ENCODE measurements at places on chromosomes 7 and 10.

GRCh38 chr10:61797304-61798153, 104.0 kb upstream of the ARID5B start:
- no peak for DNase-seq

DNA sequence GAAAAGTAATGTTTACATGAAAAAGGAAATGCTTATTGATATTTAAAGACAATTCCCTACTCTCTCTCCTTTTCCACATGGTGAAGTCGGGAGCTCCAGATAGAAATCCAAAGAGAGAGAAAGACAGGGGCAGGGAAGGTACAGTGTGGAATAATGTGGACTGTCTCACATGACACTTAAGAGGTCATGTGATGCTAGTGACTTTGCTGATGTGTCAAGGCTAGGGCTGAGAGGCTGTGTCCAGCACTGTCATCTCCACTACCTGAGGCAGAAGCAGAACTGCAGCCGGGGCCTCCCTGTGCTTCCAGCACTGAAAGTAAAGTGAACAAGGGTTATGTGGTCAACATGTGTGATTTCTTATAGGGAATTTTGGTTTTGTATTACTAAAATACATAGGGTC, 26.0 kb downstream of the NRG3 start:
- no peak for DNase-seq

DNA sequence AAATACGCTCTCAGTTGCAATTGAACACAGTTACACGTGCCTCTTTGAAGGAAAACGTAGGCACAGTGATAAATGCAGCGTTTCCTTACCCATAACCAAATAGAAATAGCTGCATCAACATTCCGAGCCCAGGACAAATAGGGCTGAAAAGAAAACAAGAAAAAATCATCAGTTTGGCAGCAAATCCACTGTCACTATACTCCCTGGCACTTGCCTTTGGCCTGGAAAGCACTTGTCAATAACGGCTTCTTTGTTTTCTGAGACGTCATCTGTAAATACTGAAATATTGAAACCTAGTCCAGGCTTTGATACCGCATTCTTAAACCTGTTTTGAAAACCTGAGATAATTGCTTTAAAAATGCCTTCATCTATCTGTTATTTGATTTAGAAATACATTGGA, 167.2 kb upstream of the AKR1E2 start:
- peak; percentile 7 for DNase-seq

DNA sequence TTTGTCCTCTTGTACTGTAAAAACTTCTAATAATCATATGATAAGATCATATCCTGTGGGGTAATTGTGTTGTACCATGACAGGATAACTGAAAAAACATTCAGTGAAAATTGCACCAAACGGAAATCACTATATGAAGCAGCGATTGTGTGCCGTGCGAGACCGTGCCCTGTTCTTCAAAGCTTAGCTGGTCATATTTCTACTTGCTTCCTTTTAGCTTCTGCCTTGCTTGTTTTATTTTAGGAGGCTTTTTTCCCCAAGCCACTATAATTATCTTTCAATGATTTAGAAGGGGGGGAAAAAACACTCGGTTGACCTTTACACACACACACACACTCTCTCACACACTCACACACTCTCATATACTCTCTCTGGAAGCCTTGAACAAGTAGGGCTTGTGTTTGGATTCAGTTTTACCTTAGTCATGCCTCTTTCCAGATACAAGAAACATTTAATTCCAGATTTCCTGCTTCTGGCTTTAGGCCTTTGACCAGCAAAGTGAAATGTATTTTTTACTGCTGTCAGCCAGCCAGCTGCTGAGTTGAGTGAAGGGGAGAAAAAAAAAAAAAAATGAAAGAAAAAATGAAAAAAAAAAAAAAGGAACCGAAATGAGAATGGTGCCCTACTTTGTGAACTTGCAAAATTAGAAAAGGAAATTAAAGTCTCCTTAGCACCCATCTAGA, 181.4 kb downstream of the ARID5B start:
- peak; percentile 18 for DNase-seq

DNA sequence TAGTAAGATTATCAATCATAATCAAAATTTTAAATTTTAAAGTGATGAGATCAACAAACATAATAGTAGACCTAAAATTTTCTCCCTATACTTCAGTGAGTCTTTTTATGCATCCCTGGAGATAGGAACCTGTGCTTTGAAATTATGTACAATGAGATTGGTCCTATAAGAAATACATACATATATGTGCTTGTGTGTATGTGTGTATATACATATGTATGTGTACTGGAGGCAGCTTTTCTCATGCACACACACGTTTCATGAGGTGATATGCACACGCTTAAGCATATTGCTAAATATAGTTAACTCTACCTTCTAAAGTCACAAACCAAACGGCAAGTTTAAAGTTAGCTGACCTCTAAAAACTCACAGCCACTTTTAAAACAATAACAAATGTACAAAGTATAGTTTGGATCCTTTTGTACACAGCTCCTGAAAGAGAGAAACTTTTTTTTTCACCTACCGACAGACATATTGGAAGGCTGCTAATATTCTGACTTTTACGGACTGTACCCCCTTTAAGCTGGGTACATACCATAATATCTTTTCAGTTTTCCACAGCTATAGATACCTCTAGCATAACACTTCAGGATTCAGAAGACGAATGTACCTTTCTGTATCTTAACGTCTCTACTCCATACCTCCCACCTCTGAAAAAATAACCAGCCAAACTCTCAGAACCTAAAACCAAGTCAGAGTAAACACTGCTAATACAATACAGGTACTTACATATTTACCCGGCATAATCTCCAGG, 3.3 kb downstream of the ITGB1 start:
- no peak for DNase-seq

- no peak for DNase-seq
These were observed 115.6 kb downstream of the FANK1 start for GRCh38 chr10:126011995-126012394.

GRCh38 chr7:33979807-33980355, 74.5 kb downstream of the BMPER start:
- DNase-seq: no peak

GRCh38 chr10:102382871-102383270, 12.6 kb upstream of the NFKB2 start:
- no peak for DNase-seq

- DNase-seq: no peak
These were observed 1.3 kb upstream of the TAS2R38 start for GRCh38 chr7:141974831-141975230.

DNA sequence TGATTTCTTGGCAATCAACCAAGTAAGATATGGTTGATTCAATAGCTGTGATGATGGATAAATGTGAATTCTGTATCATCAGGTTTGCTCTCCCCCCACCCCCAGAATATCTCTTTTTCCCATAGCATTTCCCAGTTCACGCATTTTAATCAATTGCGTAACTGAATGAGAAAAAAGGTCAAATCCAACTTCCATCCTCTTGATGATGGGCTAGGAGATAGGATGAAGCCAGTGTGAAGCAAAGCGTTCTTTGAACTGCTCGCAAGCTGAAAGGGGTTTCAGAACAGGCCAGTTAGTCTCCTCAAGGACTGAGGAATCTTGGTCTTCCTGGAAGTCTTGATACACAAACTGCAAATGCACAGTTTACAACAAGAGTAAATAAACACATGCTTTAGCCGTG, 94.5 kb upstream of the ARMC3 start:
- no peak for DNase-seq

GRCh38 chr10:70656489-70656888, 15.8 kb upstream of the ADAMTS14 start:
- no peak for DNase-seq

- DNase-seq: no peak
These were observed 629.7 kb upstream of the GALNT17 start for GRCh38 chr7:70502117-70502863.

DNA sequence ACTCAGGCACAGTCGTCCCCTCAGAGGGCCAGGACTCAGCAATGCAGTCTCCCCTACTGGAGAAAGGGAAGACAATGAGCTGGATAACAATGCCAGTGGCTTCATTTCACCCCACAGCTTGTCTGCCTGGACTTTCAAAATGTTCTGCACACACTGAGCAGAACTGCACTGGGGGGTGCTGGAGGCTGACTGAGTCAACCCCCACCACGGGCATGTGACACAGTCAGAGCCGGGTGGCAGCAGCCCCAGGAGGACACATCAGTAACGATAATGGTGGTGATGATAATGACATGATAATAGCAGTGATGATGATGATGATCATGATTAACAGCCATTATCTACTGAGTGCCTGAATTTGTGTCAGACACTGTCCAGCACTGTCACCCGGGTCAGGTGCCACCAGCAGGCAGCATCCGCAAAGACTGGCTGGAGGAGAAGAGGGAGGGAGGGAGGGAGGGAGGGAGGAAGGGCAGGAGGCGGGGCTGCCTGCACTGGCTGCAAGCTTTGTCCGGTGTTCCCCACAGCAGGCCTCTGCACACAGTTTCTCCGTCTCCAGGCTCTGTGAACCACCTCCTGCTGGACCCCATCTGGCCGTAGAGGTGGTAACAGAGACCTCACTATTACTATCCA, 67.4 kb downstream of the PLXNA4 start:
- peak; percentile 18 for DNase-seq

GRCh38 chr7:64516451-64516850, 46.4 kb downstream of the ZNF680 start:
- DNase-seq: no peak

GRCh38 chr7:2608921-2609411, 22.8 kb upstream of the TTYH3 start:
- no peak for DNase-seq

- DNase-seq: peak; percentile 20
These were observed 27.1 kb upstream of the SAR1A start for GRCh38 chr10:70197235-70197945.

GRCh38 chr10:69086001-69086509, 1.8 kb upstream of the SRGN start:
- DNase-seq: no peak

DNA sequence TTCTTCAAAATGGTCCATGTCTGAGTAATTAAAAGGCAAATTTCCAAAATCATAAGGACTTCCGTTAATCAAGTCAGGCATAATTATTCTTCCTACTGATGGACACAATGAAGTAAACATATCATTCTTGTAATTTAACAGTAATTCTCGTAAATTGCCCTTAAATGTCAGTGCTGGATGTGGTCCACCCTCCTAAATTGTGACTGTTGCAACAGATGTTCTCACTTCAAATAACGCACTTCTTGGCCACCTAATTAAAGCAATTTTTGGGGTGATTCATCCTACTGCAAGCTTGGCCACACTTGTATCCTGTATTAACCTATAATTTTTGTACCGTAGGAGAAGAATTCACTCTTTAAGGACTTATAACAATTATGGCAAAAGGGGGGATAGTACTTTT, 1.9 kb downstream of the COL1A2 start:
- DNase-seq: no peak

DNA sequence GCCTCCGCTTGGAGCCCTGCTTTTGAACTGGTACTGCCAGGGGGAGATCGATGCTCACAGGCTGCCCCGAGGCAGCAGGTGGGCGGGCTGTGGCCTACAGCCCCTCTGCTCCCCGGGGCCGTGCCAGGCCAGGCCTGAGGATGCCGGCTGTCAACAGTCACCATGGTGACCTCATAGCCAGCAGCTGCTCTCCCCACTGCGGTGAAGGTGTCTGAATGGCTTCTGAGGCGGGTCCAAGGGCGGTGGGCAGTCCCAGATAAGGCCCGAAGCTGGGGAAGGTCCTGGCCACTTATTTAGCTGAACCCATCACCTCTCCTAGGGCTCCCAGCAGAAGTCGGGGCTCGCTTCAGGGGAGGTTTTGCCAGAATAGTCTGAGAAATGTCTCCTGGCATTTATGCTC, 179.3 kb downstream of the ARHGAP12 start:
- DNase-seq: no peak

DNA sequence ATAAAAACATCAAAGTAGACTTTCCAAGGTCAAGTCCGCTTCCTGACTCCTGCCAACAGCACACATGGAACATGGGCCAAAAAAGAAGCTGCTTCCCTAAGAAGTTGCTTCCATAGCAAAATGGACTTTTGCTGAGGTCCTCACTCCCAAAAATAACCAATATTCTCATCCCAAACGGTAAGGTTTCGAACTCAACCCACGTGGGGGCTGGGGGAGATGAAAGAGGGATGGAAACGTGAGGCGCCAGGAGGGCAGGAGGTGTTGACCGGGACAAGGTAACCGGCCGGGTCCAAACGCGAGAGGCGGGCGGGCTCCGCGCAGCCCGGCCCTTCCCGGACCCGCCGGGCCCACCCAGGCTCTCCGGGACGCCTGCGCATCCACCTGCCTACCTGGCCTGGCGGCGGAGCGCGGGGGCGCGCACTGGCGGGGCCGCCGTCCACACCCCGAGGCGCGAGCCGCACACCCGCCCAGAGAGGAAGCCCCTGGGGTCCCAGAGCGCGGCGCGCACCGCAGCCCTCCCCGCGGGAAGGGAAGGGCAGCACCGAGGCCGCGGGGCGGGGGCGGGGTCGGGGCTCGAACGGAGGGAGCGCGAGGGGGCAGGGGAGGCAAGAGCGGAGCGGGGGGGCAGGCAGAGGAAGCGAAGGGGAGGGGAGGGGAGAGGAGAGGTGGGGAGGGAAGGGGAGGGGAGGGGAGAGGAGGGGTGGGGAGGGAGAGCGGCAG, 742 bp downstream of the LMBR1 start:
- no peak for DNase-seq

GRCh38 chr7:138727336-138728099, 26.4 kb upstream of the SVOPL start:
- no peak for DNase-seq

DNA sequence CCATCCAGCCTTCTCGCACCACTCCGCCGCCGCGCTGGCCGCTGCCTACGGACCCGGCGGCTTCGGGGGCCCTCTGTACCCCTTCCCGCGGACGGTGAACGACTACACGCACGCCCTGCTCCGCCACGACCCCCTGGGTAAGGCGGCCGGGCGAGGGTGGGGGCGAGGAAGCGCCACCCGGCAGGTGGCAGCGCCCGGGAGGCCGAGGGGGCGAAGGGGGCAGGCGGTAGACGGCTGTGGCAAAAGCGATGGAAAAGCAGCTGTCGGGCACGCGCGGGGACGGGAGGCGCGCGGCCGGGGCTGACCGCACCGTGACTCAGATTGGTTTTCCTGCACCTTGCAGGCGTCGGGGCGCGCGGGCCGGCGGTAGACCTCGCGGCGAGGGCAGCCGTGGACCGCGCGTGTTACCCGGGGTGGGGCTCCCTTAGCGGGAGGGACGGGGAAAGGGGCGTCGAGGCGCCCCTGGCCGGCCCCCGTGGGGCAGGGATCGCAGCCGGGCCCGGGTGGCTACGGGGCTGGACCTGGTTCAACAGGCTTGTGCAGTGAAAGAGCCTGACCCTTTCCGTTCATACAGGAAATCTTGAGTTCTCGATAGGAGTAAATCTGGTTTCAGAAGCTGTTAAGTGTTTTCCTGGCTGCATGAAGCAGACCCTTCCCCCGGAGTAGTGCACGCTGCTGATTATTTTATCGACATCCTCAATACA, 608 bp downstream of the HHEX start:
- no peak for DNase-seq

DNA sequence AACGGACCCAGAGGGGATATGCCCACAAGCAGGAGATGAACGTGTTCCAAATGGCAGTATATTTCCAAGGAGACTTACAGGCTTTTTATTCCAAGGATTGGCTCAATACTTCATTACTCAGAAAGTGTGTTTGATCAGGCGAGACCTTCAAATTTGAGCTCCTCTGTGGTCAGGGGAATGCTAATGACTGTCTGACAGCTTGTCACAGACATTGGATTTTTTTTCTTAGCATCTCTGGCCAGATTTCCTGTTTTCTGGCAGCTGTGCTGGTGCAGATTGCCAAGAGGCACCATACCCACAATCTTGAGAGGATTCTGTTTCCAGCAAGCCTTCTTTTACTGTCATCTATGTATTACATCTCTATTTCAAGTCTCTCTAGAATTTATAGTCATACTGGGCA, 93.8 kb downstream of the C1GALT1 start:
- no peak for DNase-seq

- DNase-seq: no peak
These were observed 92.4 kb downstream of the HYCC1 start for GRCh38 chr7:22921386-22922086.

All from midbrain (tissue), 1 donor.